ENCODE measurements at places on chromosomes 4 and X. TPM values are rescaled to one million over a fixed set of nuclear protein-coding genes. Genes with fewer than 3 reads are reported as not detected.

The CENPVL1 gene
- total RNA-seq, result not detected

The AFM gene
- total RNA-seq, result not detected

The FANCB gene
- total RNA-seq, result 3.1 TPM

The INTS6L gene
- total RNA-seq, result 0.20 TPM

The PAGE2 gene
- total RNA-seq, result not detected

The TMEM150C gene
- total RNA-seq, result 1.2 TPM

The UGT2B11 gene
- total RNA-seq, result not detected

The NOX1 gene
- 0.08 TPM for total RNA-seq

The GPC3 gene
- total RNA-seq, result not detected

The MAGED2 gene
- 80.0 TPM for total RNA-seq

The TMEM156 gene
- 21.3 TPM for total RNA-seq

The RAB40AL gene
- not detected for total RNA-seq

The BMX gene
- total RNA-seq, result not detected

The TEX28 gene
- total RNA-seq, result 0.09 TPM

The CTSO gene
- 0.89 TPM for total RNA-seq

The TLL1 gene
- 0.11 TPM for total RNA-seq

The RADX gene
- 0.08 TPM for total RNA-seq

The CLGN gene
- 5.4 TPM for total RNA-seq

The L1CAM gene
- total RNA-seq, result 19.5 TPM

The BEX4 gene
- 1.7 TPM for total RNA-seq

The RNF128 gene
- 0.03 TPM for total RNA-seq

Data from A549 treated with dexamethasone at 1 μM for 4 hours (cell line).